ENCODE measurements at places on chromosomes 16 and 17.

- DNase-seq: no peak
These were observed 70.9 kb downstream of the SEC14L1 start for GRCh38 chr17:77211681-77212080.

DNA sequence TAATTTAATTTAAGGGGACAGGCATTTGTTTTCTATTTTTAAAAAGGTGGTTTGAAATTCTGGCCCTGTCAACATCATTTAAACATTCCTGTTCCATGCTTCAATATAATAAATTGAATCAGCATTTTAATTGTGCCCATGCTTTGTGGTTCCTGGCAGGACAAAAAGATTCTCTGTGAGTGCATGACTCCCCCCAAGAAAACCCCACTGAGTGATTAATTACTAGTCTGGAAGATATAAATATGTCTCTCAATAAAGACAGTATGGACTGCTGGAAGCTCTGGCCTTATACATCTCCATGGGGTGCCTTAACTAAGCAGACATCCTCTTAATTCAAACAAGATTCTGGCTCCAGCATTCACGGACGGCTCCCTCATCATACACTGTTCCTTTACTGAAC is 95.0 kb upstream of the PSMD7 start:
- no peak for DNase-seq

GRCh38 chr16:10296956-10297340 is 88.9 kb upstream of the ATF7IP2 start:
- DNase-seq: no peak

DNA sequence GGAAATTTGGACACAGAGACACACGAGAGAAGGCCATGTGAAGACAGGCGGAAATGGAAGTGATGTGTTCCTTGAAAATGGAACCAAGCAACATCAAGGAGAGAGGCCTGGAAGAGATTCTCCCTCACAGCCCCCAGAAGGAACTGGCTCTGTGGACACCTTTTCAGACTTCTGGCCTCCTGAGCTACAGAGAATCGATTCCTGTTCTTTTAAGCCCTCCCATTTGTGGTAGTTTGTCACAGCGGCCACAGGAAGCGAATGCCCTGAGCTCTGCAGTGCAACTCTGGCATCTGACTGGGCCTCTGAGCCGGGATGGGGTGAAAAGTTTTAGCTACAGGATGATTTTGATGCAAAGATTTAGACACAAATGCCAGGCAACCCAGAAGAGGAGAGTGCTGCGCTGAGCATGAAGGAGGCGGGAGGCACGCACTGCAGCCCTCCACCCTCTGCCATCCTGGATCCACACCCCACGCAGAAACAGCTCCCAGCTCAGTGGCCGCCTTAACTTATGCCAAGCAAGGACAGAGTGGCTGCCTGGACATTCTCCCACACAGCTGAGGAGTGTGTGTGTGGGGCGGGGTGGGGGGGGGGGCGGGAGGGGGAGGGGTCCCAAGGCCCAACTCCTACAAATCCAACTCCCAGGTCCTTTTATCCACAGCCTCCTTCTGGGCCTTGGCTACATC is 2.2 kb downstream of the TIMP2 start:
- no peak for DNase-seq

- peak; percentile 74 for DNase-seq
These were observed 113.4 kb upstream of the FOXF1 start for GRCh38 chr16:86396901-86397311.

GRCh38 chr16:6081320-6081976 is 983.9 kb upstream of the EEF2KMT start:
- DNase-seq: peak; percentile 46

DNA sequence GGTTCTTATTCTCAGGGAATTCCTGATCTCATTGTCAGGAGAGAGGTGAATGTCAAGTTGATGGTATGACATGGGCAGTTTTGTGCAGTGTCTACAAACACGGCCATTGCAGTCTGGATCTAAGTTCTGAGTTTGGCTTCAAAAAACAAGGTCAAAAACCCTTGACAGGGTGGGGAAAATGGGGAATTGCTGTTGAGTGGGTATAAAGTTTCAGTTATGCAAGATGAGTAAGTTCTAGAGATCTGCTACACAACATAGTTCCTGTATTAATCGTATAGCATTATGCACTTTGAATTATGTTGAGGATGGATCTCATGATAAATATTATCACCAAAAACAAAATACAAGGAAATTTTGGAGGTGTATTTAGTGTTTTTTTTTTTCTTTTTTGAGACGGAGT is 36.6 kb upstream of the CARMIL2 start:
- no peak for DNase-seq

- DNase-seq: no peak
These were observed 56.0 kb downstream of the CDH13 start for GRCh38 chr16:82682767-82683166.

DNA sequence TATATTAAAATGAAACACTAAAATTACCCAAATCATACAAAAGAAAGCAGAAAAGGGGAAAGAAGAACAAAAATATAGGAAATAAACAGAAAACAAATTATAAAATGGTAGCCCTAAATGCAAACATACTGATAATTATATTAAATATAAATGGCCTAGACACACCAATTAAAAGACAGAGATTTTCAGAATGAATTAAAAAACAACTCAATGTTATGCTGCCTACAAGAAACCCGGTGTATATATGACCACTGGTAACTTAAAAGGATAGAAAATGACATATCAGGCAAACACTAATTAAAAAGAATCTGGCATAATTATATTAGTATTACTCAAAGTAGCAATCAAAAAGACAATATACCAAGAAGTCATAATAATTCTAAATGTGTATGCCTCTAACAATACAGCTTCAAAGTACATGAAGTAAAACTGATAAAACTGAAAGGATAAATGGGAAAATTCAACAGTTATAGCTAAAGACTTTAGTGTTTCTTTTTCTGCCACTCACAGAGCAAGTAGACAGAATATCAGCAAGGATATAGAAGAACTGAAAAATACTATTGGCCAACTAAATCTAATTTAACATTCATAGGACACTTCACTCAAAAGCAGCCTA is 7.5 kb upstream of the FAM20A start:
- no peak for DNase-seq

- no peak for DNase-seq
These were observed 3.1 kb downstream of the MMP2 start for GRCh38 chr16:55482056-55482455.

DNA sequence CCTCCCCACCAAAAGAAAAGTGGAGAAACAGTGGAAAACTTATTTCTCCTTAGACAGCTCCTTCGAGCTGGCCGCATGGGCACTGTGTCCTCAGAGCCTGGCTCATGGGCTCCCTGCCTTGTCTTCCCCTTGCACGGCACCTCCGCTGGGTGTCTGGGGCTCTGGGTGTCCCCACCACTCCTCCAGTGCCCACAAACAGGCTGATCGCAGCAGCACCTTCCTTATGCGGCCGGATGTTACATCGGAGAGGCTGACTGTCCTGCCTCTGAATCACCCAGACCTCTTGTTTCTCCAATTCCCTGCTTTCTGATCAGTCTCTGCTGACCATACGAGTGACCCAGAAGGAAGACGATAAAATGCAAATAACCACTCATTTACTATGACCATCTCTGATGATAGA is 121.7 kb downstream of the SLC39A11 start:
- no peak for DNase-seq

DNA sequence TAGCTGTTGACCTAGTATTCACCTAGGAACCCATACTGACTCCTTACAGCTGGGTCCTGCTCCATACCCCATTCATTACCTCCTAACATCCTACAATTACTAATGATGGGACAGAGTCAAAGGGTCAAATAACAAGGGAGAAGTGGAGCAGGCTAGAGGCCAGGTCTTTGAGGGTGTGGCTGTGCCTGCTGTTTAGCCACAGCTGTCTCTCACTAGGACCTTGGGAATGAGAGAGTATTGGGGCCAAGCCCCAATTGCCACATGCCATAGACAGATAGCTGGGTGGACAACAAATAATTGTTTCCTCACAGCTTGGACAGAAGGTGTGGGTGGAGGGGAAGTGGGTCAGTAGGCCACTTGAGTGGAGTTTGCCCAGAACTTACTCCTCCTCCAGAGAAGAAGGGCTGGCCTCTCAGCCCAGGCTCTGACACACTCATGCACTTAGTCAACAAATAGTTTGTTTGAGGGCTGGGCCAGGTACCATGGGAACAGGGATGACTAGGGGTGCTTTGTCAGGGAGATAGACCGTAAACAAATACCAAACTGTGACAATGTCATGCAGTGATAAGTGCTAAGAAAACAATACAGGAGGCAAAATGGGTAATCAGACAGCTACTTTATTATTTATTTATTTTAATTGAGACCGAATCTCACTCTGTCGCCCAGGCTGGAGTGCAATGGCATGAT is 10.2 kb upstream of the CENPT start:
- DNase-seq: peak; percentile 91

- DNase-seq: peak; percentile 92
These were observed 5.2 kb downstream of the AXIN2 start for GRCh38 chr17:65556014-65556909.

- DNase-seq: peak; percentile 45
These were observed 725 bp upstream of the CACNA1H start for GRCh38 chr16:1152123-1152638.

DNA sequence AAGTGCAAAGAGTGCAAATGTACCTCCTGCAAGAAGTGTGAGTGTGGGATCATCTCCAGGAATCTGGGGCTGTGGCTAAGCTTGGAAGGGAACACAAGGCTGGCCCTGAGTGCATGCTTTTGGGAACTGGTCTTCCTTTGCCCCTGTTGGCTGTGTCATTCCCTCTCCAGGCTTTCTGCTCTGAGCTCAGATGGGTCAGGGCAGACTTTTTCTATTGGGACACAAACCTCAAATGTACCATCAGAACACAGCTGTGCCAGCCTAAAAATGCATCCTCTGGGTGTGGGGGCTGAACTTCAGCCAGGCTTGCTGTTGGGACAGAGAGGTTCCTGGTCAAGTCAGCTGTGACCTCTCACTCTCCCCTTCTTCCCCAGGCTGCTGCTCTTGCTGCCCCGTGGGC is 914 bp downstream of the MT1B start:
- DNase-seq: no peak

DNA sequence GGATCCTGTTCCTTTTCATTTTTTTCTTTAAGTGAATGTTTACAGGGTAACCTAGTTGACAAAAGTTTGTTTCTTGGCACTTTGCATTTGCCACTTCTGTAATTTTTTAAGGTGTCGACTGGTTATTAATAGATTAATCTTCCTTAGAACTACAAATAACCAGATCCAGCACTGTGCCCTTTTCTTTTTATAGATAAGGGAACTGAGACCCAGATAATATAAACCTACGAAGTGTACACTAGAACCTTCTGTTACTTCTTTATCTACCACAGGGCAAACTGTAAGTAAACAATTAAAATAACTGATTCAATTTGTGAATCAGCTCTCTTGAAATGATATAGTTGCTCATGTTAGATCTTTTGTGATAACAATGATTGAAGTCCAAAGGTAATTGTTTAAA is 55.4 kb downstream of the NLK start:
- no peak for DNase-seq

DNA sequence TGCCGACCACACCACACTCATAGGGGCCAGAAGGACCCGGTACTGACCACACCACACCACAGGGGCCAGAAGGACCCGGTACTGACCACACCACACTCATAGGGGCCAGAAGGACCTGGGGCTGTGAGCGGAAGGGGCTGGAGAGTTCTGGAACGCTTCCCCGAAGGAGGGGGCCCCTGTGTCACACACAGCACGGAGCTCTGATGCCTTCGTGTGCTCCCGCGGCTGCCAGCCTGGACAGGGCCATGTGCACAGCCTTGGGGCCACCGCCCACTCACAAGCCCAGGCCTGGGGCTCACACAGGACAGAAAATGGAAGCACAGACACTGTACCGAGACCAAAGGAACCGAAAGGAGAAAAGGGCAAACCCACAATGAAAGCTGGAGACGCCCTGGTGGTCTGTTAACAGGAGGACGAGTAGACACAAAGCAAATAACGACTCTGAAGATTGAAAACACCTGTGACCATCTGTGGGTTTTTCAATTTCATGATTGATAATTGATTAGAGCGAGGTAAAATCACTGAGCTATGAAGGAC is 106.5 kb upstream of the METRNL start:
- DNase-seq: no peak

GRCh38 chr16:54165912-54166865 is 120.4 kb downstream of the IRX3 start:
- DNase-seq: no peak

- DNase-seq: no peak
These were observed 1.7 kb downstream of the JPH3 start for GRCh38 chr16:87603684-87604633.

- DNase-seq: no peak
These were observed 55.3 kb upstream of the FASN start for GRCh38 chr17:82153295-82153691.

- no peak for DNase-seq
These were observed 26.8 kb downstream of the MEAK7 start for GRCh38 chr16:84477661-84478060.

DNA sequence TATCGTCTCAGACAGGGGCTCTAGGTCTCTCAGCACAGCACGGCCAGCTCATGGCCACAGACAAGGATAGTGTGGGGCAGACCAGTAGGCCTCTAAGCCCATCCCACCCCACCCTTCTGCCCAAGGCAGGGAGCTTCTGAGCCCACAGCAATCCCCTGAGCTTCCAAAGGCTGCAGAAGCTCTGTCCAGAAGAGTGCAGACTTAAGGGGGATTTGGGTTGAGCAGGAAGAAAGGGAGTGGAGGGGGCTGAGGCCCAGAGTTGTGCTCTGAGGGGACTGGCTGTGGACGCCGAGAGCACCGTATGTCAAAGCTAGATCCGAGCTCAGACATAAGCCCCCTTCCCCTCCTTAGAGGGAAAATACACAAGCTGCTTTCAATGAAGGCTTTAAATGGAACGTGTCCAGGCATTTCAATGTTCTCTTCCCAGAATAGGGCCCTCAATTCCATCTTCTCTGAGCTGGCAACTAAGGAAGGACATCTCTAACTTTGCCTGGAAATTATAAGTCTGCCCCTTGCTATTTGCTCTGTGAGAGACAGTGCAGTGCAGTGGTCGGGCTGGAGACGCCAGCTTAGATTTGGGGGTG is 116.4 kb upstream of the RPL38 start:
- DNase-seq: no peak

DNA sequence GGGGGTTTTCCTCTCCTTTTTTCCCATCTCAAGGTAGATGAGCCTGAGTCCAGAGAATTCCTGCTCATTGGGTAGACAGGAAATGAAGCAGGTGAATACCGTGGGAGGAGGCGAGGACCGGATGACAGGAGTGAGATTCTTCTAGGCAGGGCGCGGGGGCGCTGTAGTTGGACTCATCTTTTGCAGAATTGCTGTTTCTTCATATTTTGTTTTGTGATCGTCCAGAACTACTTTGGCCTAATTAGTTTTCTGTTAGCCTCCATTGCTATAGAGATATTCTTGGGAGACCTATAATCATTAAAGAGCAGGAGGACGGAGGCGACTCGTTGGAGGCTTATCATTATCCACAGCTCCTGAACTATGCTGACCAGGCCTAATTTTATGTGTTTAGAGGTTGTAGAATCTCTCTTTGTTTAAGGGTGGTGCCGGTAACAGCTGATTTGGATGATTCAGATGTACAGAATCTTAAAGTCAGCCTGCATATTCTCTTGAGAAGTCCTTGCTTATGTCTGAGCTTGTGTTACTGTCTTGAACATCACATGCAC is 650 bp downstream of the ATP6V0A1 start:
- DNase-seq: peak; percentile 81

Data from hepatocyte (in vitro differentiated cells).